ENCODE measurements at places on chromosomes 3 and 15.

- no peak for DNase-seq
These were observed 18.6 kb downstream of the SAMD7 start for GRCh38 chr3:169929830-169930519.

DNA sequence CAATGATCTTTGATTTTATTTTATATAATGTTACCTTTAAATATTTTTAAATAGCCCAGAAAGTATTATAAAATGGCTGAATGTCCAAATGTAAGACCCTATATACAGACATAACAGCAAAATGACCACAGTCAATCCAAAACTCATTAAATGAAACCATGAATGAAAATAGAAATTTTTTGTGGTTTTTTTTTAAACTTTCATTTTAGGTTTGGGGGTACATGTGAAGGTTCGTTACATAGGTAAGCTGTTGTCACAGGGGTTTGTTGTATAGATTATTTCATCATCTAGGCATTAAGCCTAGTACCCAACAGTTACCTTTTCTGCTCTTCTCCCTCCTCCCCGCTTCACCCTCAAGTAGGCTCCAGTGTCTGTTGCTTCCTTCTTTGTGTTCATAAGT is 108.8 kb downstream of the FAIM start:
- no peak for DNase-seq

GRCh38 chr15:49718234-49718633 is 97.4 kb downstream of the DTWD1 start:
- no peak for DNase-seq

DNA sequence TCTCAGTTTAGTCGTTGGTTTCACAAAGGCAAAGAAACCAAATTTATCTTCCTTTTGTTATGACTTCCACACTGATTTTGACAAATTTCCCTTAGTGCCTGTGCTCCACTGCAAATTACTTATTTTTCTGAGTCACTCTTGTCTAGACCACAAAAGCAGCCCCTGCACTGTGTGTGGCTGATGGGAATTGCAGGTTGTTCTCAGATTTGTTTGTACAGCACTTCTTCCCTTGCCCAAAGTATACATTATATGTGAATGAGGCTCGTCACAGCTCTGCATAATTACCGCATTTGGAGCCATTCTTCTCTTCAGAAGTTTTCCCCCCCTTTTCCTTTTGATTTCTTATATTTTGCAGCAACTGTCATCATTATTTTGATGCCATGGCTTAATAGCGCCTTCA is 354.2 kb upstream of the IL12A start:
- no peak for DNase-seq

DNA sequence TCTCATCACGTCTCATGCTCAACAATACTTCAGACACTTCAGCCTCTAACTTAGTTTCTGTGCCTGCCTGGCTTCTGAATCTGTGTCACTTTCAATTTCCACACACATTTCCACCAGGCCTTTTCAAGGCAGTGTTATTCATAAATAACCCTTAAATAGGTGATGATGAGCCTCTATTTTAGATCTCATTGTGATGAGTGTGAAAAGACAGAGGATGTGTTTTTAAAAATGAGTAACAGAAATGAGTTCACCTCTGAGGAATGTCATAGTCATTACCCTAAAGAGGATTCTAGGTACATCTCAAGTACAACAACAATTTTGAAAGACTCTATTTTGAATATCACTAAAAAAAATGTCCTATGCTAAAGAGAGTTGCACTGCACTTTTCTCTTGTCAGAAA is 64.6 kb downstream of the STAC start:
- no peak for DNase-seq

- DNase-seq = no peak
These were observed 46.4 kb upstream of the TM4SF4 start for GRCh38 chr3:149428087-149428486.

- DNase-seq = no peak
These were observed 1.8 kb downstream of the GRK7 start for GRCh38 chr3:141764986-141765385.

DNA sequence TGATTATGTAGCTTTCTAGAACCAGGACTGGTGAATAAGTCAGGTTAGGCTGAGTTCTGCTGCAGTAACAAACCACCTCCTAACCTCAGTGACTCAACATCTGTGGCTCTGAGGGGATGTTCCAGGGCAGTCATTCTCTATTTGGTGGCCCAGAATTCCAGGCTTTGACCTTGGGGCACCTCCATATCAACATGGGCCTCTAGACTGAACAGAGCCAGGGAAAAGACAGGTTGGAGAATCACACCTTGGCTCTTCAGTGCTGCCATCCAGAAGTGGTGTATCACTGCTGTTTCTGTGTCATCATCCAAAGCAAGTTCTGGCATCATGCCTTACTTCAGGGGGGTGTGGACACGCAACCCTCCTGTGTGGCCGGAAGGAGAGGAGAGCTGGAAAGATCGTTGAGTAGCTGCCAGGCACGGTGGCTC is 15.3 kb downstream of the ZBTB47 start:
- DNase-seq = no peak

DNA sequence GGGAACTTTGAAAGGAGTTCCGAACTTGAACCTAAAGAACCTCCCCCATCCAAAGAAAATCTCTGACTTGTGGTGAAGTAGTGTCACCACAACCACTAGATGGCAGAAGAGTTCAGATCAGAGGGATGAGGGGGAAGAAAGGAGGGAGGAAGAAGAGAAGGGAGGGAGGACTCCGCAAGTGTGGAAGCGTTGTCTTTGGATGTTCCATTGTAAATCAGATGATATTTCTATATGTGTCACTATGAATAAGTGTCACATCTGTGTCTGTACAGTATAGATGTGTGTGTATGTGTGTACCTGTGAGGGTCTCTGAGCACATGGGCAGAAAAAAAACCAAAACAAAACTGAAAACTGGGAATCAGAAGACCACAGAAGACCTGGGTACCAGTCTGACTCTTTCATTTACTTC is 16.9 kb downstream of the SLC24A1 start:
- DNase-seq = peak; percentile 83

- peak; percentile 52 for DNase-seq
These were observed 111.6 kb downstream of the KBTBD8 start for GRCh38 chr3:67109651-67110204.

DNA sequence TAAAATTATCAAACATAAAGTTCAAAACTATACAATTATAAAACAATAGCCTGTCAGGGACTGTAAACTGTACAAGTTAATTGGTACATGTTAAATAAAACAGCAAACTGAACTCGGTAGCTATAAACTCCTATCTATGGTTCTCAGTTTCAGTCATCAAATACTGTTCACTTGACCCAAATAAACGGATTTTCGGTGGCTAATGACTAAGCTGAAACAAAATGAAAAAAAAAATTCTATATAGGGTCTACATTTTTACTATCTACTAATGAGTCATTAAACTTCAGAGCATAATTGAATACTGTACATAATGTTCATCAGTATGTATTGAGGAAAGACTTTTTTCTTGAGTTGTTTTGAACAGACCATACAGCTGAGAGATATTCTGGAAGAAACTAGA is 6.6 kb downstream of the PROK2 start:
- DNase-seq = no peak

DNA sequence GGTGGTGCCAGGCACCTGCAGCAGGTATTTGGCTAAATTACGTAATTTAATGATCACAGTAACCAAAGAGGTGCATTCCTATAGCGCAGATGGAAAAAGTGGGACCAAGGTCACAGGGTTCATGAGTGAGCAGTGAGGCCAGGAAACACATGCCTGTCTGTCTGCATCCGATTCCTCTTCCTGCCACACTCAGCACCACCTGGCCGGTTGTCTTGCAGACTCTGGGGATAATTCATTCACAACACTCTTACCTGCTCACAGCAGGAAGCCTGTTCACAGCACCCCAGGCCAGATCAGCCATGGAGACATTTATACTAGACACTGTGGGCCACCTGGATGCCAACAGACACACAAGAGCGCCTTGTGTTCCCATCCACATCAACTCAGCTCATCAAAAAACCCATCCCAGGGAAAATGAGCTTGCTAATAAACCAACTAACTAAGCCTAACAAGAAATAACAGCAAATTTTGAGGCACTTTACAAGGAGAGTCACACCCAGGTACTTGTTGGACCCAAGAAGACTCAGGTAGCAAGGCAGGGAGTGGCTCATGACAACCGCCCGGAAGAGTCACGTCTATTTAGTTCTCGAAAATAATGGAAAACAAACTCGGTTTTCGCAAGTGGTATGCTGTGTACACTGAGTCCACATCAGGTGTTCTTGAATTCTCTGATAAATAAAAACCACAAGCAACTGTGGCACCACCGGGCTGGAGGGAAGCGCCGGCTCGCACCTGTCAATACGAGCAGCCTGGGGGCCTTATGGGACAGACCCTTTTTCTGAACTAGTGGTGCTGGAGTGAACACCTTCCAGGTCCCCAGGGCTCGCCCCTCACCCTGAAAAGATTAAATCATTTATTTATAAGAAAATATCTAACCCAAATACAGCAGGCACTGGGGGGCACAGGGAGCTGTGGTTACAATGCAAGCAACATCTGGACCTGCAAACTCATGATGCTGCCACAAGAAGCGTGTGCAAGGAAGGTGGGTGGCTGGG is 40.5 kb downstream of the FAM174B start:
- DNase-seq = no peak

- DNase-seq = no peak
These were observed 35.7 kb downstream of the SACM1L start for GRCh38 chr3:45724911-45725310.

DNA sequence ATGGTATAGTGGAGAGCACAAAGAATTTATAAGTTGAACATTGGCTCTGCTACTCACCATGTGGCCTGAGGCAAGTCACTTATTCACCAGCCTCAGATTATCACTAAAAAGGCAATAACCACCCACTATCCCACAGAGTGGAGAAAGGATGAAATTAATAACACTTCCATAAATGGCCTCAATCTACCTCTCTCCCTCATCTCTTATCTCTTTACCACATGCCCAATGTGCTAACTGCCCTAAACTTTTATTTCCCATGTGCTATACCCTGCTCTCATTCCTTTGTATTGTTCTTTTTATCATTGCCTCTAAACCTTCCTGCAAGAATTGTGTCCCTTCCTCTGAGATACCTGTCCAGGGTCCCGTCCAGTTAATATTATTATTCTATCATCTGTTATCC is 26.0 kb downstream of the SLC12A6 start:
- no peak for DNase-seq

DNA sequence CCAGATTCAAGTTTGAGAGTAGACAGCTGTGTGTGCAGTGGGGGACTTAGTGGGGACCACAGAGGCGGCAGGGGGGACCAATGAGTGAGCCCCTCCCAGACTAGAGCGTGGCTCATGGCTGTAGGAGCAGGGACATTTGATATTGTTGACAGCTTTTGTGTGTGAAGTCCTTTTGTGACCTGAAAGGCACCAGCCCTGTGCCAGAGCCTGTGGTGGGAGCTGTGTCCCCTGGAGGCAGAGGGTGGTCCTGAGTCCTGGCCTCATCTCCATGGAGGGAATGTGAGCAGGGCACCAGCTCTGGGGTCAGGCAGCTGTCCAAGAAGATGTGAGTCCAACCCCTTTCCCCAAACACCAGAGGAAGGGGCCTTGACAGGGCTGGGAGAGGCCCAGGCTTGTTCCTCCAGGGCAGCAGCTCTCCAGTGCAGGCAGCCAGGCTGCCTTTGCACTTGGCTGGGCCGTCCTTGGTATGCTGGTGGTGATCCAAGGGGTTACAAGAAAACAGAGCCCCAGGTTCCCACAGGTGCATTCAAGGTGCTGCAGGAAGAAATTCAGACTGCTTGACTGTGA is 10.1 kb upstream of the C3orf22 start:
- no peak for DNase-seq

- no peak for DNase-seq
These were observed 734.2 kb upstream of the ALCAM start for GRCh38 chr3:104632521-104632920.

DNA sequence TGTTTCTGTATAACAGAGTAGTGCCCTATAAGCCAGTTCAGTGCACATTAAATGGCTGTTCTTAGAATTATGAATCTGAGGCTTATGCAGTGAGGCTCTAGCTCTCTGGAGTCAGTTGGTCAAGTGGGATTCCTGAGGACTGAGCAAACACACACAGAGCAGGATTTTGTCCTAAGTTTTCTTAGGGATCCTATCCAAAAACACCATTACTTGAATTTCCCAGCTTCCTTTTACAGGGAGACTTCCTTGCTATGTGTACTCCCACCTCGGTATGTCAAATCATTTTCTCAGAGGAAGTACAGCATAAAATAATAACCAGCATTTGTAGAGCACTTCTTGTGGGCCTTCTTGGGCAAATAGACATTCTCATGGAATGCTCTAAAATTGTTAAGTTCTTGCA is 63.1 kb upstream of the GOLGA6B start:
- DNase-seq = no peak

GRCh38 chr15:41417418-41418195 is 712 bp downstream of the RTF1 start:
- peak; percentile 70 for DNase-seq

DNA sequence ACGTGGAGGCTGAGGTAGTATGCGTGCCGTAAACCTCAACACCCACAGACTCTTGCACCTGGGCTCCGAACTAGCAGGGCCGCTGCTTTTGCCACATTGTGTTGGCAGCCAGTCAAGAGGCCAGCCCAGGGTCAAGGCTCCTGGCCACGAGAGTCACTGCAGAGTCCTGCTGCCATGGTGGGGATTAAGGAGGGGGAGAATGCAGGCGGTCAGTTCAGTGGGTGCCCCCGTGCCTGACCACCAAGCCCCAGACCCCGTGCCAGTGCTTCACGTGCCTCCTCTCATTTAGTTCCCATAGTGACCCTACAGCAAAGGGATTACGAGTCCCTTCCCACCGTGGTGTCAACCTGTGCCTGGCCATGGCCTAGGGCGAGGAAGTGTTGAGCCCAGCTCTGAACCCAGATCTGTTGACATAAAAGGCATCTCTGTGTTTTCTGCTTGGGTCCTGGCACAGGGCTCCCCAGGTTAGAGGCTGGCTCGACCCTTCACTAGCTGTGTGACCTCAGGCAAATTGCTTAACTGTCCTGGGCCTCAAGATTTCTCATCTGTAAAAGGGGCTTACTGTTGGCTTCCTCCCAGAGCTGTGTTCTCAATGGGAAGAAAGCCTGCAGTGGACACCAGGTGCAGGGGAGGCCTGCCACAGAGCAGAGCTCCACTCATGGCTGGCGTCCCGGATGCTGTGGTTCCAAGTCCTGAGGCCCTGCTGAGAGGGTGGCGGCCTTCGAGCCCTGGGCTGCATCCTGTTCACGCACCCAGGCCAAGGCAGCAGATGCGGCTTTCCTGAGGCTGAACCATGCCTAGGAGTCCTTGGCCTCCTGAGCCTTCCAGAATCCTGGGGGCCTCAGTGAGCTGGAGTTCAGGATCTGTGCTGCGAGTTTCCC is 32.8 kb downstream of the FBLN2 start:
- no peak for DNase-seq

DNA sequence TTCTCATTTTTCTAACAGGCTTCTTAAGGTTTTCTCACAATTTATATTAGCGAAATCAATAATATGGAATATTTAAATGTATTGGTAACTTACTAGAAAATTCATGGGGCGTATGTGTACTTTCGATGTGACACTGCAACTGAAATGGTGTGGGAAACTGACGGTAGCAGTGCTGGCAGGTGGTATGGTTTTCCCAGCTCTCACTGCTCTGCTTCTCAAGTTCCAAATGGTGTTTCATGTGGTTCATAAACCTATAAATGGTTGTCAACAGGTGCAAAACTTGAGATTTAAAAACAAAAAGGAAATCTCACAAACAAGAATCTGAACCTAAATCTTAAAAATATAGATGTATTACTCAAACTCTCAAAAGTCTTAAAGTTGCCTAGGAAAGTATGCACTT is 54.7 kb downstream of the ZNF280D start:
- DNase-seq = no peak

GRCh38 chr3:152196782-152197181 is 71.9 kb upstream of the MBNL1 start:
- DNase-seq = no peak
